Activated naive CD4-positive, alpha-beta T cell treated with Interleukin-2 at 50 U/mL for 16 hours (primary cell): ENCODE measurements at places on chromosomes 16 and 17.

DNA sequence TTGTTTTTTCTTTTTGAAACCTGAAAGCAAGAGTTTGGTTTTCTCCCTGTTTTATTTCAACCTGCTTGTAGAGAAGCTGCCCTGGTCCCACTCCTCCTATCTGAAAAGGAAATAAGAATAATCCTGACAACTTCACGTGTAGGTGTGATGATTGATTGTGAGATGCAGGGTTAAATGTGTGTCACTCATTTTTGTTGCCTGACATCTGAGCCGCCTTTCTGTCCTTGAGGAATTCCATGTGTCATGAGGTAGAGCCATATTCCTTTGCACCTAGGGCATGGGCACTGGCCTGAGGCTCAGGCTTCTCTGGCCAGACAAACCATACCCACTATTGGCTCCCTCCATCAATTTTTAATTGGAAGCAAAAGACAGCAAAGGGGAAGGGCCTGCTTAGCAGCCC is 10.2 kb upstream of the SMPD3 start:
- no peak for DNase-seq

- DNase-seq, result no peak
Measured at GRCh38 chr16:55203570-55203969, 120.4 kb upstream of the IRX6 start.

DNA sequence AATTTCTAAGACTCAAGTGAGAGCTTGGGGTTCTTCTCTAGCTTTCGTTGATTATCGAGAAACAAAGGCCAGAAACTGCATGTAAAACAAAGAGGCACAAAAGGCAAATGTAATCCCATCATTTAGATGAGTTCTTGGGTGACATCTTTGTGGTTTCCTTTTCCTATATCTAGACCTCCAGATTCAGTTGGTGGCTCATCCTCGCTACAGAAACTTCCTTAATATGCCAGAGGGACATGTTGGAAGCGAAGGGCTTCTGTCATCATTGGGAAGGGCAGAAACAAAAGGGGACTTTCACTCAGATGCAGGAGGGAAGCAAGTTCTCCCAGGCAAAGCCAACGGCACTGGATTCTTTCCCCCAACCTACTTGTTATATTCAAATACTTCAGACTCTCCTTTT is 150.6 kb upstream of the ZFHX3 start:
- no peak for DNase-seq

DNA sequence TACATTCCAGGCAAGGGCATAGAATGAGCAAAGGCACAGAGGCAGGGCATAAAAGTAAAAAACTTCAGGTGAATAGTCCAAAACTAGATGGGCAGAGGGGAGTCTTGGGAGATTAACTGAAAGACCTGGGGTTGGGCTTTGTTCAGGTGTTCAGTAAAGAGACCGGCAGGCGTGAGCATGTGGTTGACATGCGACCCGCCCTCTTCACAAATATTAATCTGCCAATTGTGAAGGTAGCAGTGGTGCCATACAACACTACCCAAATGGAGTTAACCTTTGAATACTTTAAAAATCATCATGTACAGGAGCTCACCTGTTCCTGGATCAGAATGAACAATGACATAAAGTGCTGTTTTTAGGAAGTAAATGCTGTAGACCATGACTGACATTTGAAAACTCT is 225.5 kb downstream of the LGALS9B start:
- no peak for DNase-seq
